ENCODE measurements at places on chromosomes 3 and 15.

DNA sequence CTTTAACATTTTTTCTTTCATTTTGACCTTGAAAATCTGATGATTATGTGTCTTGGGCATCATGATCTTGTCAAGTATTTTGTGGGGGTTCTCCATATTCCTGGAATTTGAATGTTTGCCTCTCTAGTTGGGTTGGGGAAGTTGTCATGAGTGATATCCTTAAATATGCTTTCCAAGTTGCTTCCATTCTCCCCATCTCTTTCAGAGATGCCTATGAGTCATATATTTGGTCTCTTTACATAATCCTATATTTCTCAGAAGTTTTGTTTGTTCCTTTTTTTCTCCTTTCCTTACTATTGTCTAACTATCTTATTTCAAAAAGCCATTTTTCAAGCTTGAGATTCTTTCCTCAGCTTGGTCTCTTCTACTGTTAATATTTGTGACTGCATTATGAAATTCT is 69.0 kb upstream of the CCDC80 start:
- DNase-seq, result no peak

DNA sequence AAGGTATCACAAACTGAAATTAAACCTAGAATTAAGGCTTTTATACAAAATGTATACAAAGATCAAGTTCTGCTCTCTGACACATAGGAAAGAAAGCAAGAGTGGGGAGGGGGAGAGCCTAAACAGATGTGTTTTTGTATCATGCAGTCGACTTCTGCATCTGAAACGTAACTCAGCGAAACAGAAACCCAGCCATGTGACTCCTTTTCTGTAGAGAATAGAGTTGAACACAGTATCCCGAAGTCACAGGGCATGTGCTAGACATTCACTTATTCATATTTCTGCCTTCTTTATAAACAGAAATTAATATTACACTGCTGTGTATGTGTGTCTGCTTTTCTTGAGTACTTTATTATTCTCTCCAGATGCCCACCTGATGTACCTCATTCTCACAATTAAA is 121.0 kb downstream of the PDZRN3 start:
- no peak for DNase-seq

- DNase-seq, result no peak
These were observed 82.0 kb upstream of the WNT5A start for GRCh38 chr3:55569033-55569599.

DNA sequence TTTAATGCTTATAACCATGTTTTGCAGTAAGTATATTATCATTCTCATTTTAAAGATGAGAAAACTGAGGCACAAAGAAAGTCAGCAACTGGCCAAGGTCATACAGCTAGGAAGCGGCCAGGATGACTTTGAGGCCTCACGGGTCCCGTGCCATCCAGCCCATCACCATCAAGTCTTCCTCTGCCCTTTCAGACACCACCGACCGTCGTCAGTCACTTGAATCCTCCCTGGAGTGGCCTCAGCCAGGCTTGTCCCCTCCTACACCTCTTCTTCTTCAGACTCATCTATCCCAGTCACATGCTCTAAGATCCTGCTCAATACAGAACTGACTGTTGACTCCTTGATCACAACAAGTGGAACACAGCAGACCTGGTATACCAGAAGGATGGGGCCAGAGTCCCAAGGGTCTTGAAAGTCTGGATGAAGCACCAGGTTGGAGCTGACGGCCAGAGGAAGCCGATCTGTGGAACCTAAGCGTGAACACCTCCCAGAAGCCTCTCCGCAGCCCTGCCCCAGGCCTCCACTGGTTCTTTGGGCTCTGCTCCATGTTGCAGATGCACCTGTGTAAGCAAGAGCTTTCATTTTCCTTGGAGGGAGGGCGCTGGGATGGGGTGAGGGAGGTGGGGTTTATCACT is 22.1 kb downstream of the ITGA11 start:
- no peak for DNase-seq

- DNase-seq, result no peak
These were observed 37.4 kb upstream of the FBXL22 start for GRCh38 chr15:63559753-63560152.

GRCh38 chr3:36954452-36955134 is 9.7 kb upstream of the TRANK1 start:
- no peak for DNase-seq

GRCh38 chr15:50112488-50113186 is 6.4 kb downstream of the ATP8B4 start:
- DNase-seq, result no peak

DNA sequence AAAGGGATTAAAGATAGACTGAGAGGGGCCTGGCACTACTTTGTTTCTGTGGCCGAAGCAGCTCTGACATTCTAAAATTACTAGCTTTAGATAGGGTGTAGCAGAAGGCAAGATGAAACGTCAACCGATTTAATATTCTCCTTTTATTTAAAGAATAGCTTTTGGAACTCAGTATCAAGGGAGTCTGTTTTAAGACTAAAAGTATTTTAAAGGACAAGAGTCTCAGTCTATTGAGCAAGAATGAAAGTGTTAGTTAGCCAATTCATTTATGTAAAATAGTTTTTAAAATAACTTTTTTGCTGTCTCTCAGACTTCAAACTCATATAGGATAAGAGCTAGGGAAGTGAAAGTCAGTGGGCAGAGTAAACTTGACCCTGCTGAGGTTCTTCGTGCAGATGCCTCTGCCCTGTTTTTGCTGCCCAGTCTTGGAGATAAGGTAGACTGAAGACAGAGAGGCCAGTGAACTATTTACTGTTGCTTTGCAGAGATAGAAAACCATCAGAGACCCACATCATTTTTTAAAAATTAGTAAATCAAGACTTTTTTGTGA is 1090.9 kb downstream of the ROBO2 start:
- no peak for DNase-seq

DNA sequence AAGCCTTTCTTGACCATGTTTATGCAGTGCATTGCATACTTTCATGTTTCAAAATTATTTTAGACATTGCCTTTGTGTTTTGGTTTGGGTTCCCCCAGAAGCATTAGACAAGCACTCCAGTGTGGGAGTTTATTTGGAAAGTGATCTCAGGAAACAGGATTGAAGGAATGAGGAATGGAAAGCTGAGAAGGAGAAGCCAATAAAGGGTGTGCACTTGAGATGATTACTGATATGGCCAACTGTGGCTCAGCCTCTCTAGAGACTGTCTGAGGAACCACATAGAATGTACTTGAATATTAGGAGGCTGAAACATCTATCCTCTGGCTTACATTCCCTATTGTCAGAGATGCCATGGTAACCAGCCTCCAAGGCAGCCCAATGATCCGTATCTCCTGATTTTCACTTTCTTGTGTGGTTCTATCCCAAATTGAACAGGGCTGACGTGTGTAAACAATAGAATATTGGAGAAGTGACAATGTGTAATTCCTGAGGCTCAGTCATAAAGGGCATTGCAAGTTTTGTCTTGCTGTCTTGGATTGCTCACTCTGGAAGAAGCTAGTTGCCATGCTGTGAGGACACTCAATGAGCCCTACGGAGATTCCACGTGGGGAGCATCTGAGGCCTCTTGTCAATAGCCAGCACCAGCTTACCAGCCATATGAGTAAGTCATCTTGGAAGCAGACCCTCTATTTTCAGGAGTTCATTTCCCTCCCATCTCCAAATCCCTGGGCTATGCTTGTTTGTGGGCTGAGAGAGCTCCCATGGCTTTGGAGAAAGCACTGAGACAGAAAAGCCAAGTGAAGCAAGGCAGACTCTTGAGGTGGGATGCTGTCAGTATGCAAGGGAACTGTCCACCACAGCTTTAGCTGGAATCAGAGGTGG is 84.7 kb downstream of the SCN11A start:
- DNase-seq, result no peak

GRCh38 chr3:42822828-42823227 is 13.6 kb downstream of the ACKR2 start:
- no peak for DNase-seq

DNA sequence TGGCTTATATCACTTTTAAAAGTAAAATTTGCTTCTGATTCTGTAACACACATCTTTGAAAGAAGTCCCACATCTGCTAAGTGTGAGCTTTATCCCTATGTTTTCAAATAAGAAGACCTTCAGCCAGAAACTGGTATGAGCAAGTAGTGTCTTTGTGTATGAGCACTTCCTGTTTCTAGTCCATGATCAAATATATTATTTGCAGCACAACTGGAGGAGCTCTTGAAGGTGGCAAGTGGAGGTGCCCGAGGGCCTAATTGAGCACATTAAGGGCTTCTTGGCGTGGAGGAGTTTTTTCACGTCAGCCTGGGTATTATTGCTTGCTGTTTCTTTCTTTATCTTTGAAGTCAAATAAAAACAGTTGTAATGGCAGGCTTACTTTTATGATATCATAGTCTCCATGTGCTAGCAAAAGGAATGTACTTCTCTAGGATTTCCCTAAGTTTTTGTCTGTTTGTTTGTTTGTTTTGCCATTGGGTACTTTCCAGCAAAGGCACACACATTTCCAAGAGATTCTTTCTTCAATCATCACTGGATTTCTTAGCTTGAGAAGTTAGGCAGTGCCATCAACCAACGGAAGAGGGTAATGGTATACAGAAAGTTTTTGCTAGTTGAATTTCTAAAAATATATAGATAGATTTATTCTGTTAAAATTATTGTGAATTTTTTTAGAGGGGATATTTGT is 68.1 kb downstream of the MEIS2 start:
- no peak for DNase-seq

DNA sequence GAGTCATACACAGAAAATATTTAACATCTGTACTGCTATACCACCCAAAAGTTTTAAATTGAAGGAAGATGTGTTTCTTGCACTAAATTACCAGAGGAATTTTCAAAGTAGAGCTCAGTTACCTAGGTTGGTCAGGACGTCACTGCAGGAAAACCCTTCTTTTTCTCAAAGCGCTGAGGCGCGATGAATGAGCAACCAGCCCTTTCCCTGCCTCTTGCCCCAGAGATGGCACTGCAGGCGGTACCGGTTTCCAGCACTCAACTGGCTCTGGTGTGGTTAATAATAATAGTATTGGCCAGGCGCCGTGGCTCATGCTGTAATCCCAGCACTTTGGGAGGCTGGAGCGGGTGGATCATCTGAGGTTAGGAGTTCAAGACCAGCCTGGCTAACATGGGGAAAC is 49.3 kb downstream of the HES1 start:
- no peak for DNase-seq

- no peak for DNase-seq
These were observed 125.9 kb upstream of the DLG1 start for GRCh38 chr3:197424266-197424665.

DNA sequence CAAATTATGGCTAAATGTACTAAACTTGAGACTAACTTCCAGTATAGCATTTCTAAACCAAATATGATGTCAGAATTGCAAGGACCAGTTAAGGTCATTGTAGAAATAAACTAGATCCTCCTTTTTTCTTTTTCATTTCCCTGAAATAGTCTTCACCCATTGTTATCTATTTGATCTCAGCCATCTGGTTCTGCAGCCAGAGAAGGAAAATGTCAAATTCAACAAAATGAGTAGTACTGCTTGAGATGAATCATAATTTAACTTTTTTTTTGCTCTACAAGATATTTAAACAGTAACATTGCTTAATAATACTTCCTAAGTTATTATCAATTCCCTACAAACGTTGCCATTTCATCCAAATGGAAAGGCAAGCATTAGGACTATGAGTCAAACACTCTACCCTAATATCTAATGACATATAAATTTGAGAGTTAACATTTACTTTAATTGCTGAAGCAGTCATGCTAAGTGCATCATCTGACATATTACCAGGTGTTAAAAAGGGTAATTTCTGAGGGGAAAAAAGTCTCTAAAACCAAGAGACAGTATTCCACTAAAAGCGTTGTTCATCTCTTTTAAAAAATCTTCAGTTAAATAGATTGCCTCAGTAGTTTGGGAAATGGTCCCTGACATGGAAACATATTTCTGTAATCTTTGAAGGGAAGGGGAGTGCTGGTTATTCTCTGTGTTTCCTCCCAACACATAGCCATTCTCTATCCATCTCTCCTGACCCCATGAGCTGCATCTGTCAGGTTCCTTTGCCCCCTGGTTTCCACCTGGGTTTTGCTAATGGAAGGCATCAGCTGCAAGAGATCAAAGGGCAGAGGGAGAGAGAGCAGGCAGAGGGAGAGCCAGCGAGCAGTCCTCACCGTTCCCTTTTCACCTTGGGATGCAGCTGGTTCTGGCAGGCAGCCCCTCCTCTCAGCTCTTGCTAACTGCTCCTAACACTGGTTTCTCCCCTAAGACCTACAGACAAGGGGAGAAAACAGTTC is 138.5 kb downstream of the ARPP21 start:
- DNase-seq, result no peak

GRCh38 chr3:123586968-123587367 is 2.1 kb upstream of the HACD2 start:
- DNase-seq, result no peak

DNA sequence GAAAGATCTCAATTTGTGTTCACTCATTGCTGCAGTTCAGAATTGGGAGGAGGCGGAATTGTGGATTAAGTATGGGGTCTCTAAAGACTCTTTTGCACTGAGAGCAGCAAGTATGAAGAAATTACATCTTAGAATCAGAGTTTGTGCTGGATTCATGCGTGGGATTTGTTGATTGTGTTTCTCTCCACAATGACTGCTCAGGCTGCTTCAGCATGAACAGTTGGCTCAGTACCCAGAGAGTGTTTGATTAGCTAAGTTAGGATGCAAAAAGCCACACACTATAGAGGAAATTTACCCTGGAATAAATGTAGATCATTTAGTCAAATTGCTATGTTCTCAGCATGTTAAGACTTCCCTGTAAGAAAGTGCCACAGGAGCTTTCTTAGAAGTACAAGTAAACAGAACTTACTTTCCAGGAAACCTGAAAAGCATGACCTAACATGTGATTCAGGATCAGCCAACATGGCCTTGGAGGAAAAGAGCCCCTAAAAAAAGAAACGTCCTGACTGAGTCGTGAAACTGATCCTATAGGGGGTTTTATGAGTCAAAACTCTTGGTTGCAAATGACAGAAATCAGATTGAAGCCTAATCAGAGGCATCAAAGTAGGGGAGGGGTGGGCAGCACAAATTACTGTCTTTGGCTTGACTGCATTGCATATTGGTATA is 32.6 kb downstream of the HHLA2 start:
- no peak for DNase-seq

DNA sequence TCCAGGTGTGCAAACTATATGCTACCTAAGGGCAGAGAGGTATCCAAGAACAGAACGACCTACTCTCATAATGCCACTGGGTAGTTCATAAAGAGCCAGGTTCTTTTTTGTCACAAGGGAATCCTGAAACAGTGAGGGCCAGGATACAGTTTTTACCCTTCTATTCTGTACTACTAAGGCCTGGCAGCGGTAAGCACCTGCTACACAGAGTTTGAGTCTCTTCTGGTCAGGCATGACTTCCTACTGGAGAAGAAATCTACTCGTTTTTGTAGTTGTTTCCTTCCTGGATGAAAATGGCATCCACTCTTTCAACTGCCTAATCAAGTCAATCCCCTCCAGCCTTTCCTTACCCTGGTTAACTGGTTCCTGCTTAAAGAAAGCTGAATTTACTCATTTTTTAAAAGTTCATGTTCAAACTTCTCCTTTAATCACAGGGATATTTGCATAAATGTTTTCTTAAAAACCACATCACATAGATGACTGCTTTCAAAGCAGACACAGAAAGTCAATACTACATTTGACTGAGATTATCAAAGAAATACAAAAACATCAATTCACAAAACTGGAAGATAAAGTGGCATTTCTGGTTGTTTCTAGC is 40.0 kb downstream of the MAP4 start:
- DNase-seq, result no peak

Data from stimulated activated CD4-positive, alpha-beta T cell treated with anti-CD3 and anti-CD28 coated beads, Interleukin-4, amount 100 ng/mL, for 48 hours (primary cell).